ENCODE measurements at places on chromosomes 7 and 10.

GRCh38 chr7:44163591-44163990 is 22.5 kb upstream of the MYL7 start:
- DNase-seq, result no peak

DNA sequence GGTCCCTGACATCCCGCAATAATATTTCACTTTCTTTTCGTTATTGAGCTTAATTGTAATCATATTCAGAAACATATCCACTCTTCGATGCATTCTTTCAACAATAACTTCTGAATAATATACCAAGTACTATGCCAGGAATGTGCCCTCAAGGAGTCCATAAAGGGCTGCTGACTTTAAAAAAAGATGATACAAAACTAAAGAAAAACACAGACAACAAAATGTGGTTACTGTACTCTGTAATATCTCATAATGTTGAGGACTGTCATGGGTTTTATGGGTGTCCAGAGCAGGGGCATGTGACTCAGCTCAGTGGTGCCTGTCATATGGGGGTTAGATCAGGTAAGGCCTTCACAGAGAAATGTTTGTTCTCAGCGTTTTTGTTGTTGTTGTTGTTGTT is 73.7 kb downstream of the ARL4A start:
- no peak for DNase-seq

- no peak for DNase-seq
Observed at GRCh38 chr7:28042721-28043120, 137.9 kb downstream of the JAZF1 start.

DNA sequence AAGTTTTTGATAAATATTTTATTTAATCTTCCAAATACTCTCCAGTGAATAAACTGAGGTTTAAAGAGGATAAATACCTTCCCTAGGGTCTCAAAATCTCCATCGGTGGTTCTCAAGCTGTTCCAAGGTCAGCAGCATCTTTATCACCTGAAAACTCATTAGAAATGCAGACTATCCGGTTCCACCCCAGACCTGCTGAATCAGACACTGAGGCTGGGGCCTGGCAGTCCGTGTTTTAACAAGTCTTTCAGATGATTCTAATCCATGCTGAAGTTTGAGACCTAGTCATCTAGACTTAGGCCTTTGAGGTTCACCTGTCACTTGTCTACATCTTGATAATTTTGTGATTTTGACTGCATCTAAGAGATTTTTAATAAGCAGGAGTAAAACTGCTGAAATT is 37.5 kb downstream of the PLEKHA8 start:
- DNase-seq, result no peak

GRCh38 chr7:106064316-106064715 is 47.8 kb downstream of the SYPL1 start:
- DNase-seq, result no peak

- no peak for DNase-seq
Observed at GRCh38 chr10:49388161-49388560, 7.7 kb downstream of the DRGX start.

- no peak for DNase-seq
Observed at GRCh38 chr10:124357561-124357885, 61.2 kb downstream of the OAT start.

GRCh38 chr10:126380352-126381076 is 7.8 kb downstream of the ADAM12 start:
- no peak for DNase-seq

- DNase-seq, result no peak
Observed at GRCh38 chr10:34766811-34767494, 48.1 kb downstream of the PARD3 start.

DNA sequence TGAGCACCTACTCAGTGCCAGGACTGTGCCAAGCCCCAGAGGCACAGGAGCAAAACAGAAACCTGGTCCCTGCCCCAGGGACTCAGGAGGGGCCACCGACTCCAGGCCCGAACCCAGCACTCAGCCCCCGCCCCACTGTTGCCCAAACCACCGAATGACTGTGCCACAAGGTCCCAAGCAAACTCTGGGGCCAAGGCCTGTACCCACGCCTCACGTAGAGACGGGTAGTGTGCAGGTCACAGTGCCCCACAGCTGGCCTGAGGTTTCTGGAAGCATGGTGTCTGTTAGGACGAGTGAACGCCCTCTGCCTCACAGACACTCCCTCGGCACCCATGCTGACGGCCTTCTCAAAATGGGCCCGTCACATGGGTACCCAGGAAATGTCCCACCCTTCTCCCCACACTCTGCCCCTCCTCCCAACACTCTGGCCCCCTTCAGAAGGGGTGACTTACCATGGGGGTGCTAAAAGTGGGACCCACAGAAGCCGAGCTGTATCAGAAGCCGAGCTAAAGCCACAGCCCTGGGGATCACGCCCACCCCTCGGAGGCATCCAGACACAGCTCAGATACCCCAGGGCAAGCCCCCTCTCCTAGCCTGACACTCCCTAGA is 44.2 kb downstream of the CTBP2 start:
- no peak for DNase-seq

DNA sequence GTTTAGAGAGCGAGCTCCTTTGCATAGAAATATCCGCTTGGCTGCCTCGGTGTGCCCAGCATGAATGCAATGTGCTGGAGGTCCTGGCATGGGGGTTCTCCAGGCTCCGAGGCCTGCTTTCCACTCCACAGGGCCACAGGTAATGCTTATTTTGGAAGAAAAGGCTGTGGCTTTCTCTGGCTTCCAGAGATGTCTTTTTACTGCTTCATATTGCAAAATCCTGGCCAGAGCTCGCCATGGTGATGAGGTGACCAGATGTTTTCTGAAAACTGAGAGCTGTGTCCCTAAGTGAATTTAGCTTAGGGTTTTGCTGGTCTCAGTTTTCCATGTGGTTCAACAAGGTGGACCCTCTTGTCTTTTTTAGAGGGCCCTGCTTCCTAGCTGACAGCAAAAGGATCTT is 65.2 kb downstream of the BMPER start:
- DNase-seq, result no peak

DNA sequence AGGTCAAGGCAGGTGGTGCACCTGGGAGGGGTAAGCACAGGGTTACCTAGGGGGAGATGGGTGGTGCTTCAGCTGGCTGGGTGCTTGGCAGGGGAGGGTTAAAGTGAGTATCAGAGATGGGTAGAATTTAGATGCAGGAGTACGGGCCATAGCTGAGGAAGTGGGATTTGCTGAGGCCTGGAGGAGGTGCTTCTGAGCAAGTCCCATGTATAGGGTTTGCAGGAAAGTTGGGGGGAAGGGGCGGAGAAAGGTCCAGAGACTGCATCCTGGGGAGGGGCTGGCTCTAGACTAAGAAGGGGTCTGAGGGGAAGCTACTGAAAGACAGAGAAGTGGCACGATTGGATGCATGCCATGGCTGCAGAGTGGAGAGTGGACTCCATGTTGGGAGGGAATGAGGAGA is 281.6 kb upstream of the ZNF32 start:
- no peak for DNase-seq

DNA sequence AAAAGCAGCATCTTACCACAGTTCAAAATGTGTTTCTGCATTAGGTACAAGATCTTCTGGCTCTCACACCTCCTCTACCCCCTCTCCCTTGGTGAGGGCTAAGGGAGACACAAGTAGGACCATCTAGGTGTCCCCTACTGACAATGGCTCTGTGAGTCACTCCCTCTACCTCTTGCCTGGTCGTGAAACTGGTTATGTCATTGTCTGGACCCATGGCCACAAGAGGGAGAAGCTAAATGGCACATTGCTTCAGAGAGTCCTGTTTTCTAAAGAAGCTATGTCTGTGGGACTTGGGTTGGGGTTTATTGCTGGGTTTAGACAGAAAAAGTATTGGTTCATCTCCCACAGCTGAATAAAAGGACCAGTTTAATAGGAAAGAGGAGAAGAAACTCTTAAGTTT is 4.0 kb upstream of the PLXNA4 start:
- peak; percentile 55 for DNase-seq

DNA sequence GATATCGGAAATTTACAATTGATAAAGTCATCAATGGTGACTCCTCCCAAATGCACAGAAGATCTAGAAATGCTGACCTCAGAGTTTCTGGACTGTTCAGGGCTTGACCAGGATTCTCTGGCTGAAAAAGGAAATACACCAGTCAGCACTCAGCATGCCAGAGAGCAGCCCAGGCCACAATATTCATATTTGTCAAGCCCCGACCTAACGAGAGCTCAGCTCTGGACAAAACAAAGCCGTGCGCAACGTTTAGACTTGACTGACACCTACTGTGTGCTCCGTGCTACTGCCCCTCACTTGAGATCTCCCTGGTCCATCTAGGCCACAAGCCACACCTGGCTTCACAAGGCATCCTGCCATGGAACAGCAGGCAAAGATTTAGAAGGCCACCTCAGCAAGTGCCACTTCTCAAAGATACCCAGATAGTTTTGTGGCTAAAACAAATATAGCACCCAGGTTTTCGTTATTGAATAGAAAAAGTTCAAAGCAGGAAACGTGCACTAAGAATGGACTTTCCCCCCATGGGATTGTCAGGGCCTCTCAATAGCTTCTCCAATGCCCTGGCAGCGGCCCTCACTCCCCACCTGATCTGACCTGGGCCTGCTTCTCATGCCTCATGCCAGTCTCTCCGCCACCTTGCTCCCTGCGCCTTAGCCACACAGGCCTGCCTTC is 218.3 kb downstream of the FAM107B start:
- no peak for DNase-seq

Measured in Kasumi-1 (cell line).